ENCODE measurements at places on chromosomes 5 and 9.

DNA sequence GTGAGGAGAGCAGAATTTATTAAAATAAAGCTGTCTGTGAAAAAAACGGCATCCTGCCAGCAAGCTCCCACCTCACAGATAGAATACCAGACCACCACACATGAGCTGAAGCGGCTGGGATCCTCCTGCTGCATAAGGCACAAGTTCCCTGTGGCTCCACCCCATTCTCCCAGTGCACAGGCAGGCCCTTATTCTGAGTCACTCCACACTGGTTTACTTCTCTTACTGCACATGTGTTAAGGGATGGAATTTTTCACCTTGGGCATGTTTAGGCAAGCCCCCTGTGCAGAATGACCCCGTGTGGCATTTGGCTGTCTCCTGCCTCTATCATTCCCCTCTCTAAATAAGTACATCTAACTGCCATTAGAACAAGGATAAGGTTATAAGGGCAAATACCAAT, 115.0 kb upstream of the ELAVL2 start:
- DNase-seq = no peak

DNA sequence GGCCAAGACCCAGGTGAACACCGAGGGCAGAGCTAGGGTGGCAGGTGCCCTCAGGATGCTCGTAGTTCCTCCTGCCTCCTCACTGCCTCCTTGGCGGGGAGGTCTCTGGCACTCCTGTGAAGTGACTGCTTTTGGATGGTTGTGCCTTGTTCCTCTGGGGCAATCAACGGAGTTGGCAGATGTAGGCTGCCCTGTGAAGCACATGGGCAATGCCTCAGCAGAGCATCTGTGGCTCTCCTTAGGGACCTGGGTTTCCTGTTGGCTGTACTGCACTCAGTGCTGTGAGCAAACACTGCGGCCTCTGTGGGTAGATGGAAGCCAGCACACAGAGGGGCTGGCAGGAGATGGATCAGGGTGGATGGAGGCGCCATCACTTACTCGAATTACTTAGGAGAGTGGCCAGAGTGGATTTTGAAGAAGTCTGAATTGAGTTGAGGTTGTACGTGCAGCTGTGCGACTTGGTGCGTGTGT, 71.4 kb upstream of the COL5A1 start:
- no peak for DNase-seq

DNA sequence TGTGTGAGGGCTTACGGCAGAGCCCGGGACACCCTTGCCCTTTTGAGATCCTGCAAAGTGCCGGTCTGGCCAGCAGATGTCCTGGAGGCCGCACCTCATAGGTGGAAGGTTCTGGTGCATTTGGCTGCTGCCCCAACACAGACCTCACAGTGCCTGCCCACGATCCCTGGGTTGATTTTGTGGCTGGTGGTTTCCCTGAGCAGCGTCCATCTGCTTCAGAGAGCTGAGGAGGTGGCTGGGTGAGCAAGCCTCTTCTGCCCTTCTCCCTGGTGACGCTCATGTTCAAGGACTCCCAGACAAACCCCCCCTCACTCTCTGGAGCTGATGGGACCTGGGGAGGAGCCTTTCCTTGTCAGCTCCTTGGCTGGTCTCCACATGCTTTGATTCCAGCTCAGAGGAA, 18.9 kb downstream of the BNIP1 start:
- no peak for DNase-seq

GRCh38 chr9:84371737-84372136, 31.2 kb upstream of the SLC28A3 start:
- DNase-seq = no peak

DNA sequence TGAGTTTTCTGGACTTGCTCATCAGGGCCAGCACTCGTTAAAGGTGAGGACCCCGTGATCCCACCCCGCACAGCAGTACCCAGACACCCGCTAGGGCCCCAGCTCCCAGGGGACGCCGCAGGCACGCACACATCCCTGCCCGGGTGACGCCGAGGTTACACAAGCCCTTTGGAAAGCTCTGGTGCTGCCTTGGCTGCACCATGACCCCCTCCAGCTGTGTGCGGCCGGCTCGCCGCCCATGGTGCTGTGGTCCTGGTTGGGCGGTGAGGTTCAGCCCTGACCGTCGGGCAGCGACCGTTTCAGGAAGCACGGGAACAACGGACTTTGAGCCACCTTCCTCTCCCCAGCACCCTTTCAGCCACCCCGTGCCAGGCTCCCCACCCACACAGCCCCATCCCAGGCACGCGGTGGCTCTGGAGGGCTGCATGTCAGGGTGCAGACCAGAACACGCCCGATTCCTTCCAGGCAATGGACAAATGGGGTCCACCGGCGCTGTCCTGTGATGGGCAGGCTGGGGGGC, 7.5 kb upstream of the SLC12A7 start:
- no peak for DNase-seq

DNA sequence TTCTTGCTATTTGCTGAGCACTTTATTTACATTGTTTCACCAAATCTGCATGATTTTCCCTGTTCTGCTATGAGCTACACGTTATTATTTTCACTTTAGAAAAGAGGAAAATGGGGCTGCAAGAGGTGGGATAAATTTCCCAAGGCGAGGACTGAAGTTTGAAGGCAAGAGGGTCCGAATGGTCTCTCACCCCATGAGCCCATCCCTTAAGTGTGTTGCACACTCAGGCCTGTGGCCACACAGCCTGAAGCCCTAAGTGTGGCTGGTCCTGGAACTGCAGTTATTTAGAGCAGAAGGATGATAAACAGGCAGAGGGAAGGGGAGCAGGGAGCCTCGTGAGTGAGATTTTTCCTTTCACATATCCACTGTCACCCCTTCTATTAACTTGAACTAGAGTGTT, 7.8 kb downstream of the PDE8B start:
- DNase-seq = no peak

DNA sequence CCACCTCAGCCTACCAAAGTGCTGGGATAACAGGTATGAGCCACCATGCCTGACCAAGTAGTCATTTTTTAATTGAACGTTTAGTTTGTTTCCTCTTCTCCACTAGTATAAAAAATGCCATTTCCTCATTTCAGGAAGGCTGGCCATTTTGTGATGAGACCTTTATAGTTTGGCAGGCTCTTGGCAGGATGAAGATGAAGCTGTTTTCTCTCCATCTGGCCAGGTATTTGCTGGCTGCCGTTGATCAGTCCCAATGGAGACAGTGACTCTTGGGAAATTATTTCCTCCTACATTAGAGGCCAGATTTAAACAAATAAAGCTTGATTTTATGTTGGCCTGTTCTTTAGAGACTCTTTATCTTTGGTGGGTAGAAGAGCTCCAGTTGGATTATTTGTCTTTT, 199.0 kb downstream of the ARHGAP26 start:
- no peak for DNase-seq

DNA sequence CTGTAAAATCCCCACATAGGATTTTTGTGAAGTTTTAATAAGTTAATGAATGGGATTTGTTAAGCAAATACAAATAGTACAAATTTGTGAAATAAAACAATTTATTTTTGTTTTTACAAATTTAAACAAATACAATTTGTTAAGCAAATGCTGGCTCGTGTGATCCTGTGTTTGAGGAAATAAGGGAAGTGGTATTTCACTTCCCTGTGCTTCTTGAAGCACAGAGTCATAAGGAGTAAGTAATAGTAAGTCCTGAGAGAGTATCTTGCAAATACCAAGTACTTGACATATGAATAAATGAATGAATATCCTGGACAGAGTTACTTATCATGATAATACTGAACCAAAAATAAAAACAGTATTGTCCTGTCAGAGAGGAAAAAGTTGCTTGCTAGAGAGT, 9.1 kb downstream of the SMIM3 start:
- no peak for DNase-seq

- DNase-seq = no peak
Measured at GRCh38 chr5:124689653-124690052, 56.8 kb downstream of the ZNF608 start.

Measured in stimulated activated CD4-positive, alpha-beta T cell treated with anti-CD3 and anti-CD28 coated beads, TNF-alpha, amount 100 ng/mL, for 1 hour (primary cell).